ENCODE measurements at places on chromosomes 16 and 17. TPM values are rescaled to one million over a fixed set of nuclear protein-coding genes. Genes with fewer than 3 reads are reported as not detected.

GRCh38 chr16:78967948-78968347 is 632.6 kb downstream of the MAF start:
- no peak overlapping the region for H3K4me3 ChIP-seq
- H3K4me1 ChIP-seq: peaks cover 6% of the 10 kb centered on the region
- H3K27me3 ChIP-seq: no peaks in the 10 kb centered on the region
- H3K27ac ChIP-seq: no peak overlapping the region

GRCh38 chr17:45316434-45317110 is at the start of gene MAP3K14:
Gene MAP3K14, minus strand, starts transcription at chr17:45317020. Its CDS starts 26,275 bp downstream, at chr17:45290745.
- H3K36me3 ChIP-seq: no peaks in the 10 kb centered on the region
- peaks cover 17% of the 10 kb centered on the region for H3K27me3 ChIP-seq
- peak within 1 kb of the TSS; percentile 70 for H3K27ac ChIP-seq
- H3K4me1 ChIP-seq: peaks cover 25% of the 10 kb centered on the region
- DNase-seq: peak; percentile 79
- H3K4me3 ChIP-seq: peak within 1 kb of the TSS; percentile 93

- H3K27ac ChIP-seq: no peak overlapping the region
- no peak for DNase-seq
- H3K36me3 ChIP-seq: no peaks in the 10 kb centered on the region
Measured at GRCh38 chr16:86883583-86884389, 305.4 kb downstream of the FOXL1 start.

SDK2 gene
- 5.1 TPM for total RNA-seq

MEFV gene
- 0.19 TPM for total RNA-seq

GRCh38 chr17:30095507-30096244 is 20.9 kb upstream of the NSRP1 start:
- H3K27me3 ChIP-seq: no peaks in the 10 kb centered on the region
- no peak overlapping the region for H3K4me3 ChIP-seq
- H3K4me1 ChIP-seq: no peaks in the 10 kb centered on the region
- no peak overlapping the region for H3K27ac ChIP-seq
- no peaks in the 10 kb centered on the region for H3K36me3 ChIP-seq

DNA sequence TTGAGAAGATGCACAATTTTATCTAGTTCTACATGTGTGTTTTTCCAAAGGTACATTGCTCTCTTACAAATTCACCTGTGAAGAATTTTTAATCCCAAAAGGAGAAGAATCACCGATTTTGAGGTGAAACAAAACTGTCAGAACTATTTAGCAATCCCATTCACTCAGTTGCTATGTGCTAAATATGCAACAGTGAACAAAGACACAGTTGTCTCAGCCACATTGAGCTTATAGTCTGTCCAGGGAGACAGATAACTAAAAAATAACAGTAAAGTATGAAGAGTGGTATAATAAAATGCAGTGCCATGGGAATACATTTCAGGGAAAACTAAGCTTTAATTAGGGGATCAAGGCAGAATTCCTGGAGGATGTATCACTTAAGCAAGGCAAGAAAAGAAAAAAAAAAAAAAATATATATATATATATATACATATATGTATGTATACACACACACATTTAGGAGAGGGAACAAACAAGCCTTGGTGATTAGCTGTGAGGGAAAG is 110.4 kb downstream of the SPAG9 start:
- no peaks in the 10 kb centered on the region for H3K27me3 ChIP-seq
- no peak overlapping the region for H3K27ac ChIP-seq
- DNase-seq: no peak
- no peak overlapping the region for H3K4me3 ChIP-seq
- H3K4me1 ChIP-seq: no peaks in the 10 kb centered on the region
- peaks cover 8% of the 10 kb centered on the region for H3K36me3 ChIP-seq

SCIMP gene
- not detected for total RNA-seq

FZD2 gene
- 7.6 TPM for total RNA-seq

DNA sequence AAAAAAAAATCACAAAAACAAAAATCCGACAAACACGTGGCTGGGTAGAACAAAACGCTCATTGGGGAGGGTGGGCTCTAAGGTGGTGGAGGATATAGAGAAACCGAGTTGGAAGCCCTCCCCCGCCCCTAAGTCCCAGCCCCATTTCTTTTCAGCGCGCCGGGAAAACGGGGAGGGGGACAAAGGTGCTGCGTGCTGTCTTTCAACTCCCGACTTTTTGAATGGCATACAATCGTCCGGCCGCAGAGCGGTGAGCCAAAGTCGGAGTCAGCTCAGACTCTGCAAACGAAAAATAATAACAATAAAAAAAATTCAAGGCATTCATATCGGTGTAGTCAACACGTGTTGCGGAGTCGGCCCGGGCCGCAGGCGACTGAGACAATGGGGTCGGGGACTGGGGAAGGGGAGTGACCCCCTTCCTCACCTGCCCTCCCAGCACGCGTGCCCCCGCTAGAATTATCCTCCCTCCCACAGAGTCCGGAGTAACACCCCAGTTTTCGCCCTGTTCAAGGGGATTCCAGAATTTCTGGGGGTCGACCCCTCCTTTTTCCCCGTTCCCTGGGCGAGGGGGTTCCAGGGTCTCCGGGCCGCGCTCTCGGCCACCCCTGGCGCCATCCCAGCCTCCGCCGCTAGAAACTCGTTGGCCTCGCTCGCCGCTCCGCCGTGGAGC is 1.7 kb upstream of the IGF2BP1 start:
- H3K27me3 ChIP-seq: no peaks in the 10 kb centered on the region
- peak; percentile 90 for DNase-seq
- peaks cover 40% of the 10 kb centered on the region for H3K4me1 ChIP-seq
- H3K36me3 ChIP-seq: no peaks in the 10 kb centered on the region
- H3K4me3 ChIP-seq: peak overlapping the region; percentile 78

GRCh38 chr16:22898874-22899348 is 84.9 kb downstream of the HS3ST2 start:
- no peaks in the 10 kb centered on the region for H3K36me3 ChIP-seq
- no peaks in the 10 kb centered on the region for H3K27me3 ChIP-seq
- no peaks in the 10 kb centered on the region for H3K4me1 ChIP-seq
- no peak overlapping the region for H3K4me3 ChIP-seq
- no peak overlapping the region for H3K27ac ChIP-seq
- DNase-seq: peak; percentile 96

GRCh38 chr17:13113821-13114525 is 96.1 kb upstream of the ELAC2 start:
- DNase-seq: no peak
- H3K27ac ChIP-seq: no peak overlapping the region

- no peaks in the 10 kb centered on the region for H3K27me3 ChIP-seq
- H3K27ac ChIP-seq: no peak overlapping the region
- no peaks in the 10 kb centered on the region for H3K36me3 ChIP-seq
- DNase-seq: no peak
- peaks cover 6% of the 10 kb centered on the region for H3K4me1 ChIP-seq
Measured at GRCh38 chr17:73336408-73337329, 24.9 kb upstream of the CDC42EP4 start.

DNA sequence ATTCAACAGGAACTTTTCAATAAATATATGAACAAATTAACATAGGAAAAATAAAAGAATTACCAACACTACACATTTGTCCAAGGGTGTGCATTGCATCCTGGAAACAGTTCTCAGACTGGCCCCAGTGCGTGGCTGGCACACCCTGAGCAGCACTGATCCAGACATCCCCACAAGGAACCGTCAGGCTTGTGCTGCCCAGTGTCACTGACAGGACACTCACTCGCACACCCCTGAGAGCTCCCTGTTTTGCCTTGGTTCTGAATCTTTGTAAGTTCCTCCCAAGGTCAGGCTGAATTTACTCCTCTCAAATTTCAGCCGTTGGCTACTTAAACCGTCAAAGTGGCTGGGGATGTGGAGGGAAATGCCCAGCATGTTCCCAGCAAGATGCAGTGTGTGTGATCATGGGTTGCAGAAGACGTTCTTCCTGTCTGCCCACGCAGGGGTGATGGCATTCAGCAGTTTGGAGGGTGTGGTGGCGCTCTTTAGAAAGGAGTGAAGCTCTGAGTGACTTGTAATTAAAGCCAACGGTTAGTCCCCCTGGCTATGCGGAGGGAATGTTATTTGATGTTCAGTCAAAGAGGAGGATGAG is 1.7 kb downstream of the MT2A start:
- H3K4me1 ChIP-seq: peaks cover 28% of the 10 kb centered on the region
- no peak overlapping the region for H3K27ac ChIP-seq
- DNase-seq: no peak
- H3K27me3 ChIP-seq: peaks cover 93% of the 10 kb centered on the region

DNA sequence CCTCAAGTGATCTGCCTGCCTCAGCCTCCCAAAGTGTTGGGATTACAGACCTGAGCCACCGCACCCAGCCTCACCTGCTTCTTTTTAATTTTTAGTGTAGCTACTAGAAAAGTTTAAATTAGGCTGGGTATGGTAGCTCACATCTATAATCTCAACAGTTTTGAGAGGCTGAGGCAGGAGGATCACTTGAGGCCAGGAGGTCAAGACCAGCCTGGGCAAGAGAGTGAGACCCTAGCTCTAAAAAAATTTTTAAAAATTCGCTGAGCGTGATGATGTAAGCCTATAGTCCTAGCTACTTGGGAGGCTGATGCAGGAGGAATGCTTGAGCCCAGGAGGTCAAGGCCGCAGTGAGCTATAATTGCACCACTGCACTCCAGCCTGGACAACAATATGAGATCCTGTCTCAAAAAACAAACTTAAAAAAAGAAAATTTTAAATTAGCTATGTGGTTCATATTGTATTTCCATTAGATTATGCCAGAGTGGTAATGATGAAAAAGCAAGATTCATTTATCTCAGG is 34.9 kb downstream of the TXNDC11 start:
- no peaks in the 10 kb centered on the region for H3K4me1 ChIP-seq
- H3K27me3 ChIP-seq: no peaks in the 10 kb centered on the region
- no peak overlapping the region for H3K4me3 ChIP-seq
- no peak for DNase-seq
- H3K27ac ChIP-seq: no peak overlapping the region
- no peaks in the 10 kb centered on the region for H3K36me3 ChIP-seq

SCNN1G gene
- total RNA-seq: 1.2 TPM

DNA sequence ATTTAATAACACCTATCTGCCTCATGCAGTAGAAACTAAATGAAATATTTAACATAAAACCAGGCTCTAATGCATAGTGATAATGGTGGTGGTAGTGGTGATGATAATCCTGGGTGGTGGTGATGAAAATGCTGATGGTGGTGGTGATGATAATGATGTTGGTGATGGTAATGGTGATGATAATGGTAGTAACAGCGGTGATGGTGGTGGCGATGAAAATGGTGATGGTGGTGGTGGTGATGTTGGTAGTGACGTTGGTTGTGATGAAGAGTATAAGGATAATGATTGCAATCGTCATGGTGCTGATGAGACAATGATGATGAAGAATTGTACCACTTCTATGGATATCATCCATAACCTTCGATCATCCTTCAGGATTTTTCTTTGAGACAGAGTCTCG is 173.7 kb upstream of the CDH11 start:
- H3K4me3 ChIP-seq: no peak overlapping the region
- no peaks in the 10 kb centered on the region for H3K36me3 ChIP-seq
- H3K4me1 ChIP-seq: peaks cover 17% of the 10 kb centered on the region

HP gene
- total RNA-seq: not detected

RNF157 gene
- 11.7 TPM for total RNA-seq

DNA sequence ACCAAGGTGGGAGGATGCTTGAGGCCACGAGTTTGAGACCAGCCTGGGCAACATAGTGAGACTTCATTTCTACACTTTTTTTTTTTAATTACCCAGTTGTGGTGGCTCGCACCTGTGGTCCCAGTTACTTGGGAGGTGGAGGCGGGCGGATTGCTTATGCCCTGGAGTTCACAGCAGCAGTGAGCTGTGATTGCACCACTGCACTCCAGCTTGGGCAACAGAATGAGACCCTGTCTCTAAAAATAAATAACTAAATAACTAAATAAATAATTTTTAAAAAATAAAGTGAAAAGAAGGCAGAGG is 9.3 kb downstream of the DNAI2 start:
- H3K27ac ChIP-seq: no peak overlapping the region
- H3K36me3 ChIP-seq: no peaks in the 10 kb centered on the region
- H3K4me1 ChIP-seq: peaks cover 7% of the 10 kb centered on the region
- no peaks in the 10 kb centered on the region for H3K27me3 ChIP-seq

DNA sequence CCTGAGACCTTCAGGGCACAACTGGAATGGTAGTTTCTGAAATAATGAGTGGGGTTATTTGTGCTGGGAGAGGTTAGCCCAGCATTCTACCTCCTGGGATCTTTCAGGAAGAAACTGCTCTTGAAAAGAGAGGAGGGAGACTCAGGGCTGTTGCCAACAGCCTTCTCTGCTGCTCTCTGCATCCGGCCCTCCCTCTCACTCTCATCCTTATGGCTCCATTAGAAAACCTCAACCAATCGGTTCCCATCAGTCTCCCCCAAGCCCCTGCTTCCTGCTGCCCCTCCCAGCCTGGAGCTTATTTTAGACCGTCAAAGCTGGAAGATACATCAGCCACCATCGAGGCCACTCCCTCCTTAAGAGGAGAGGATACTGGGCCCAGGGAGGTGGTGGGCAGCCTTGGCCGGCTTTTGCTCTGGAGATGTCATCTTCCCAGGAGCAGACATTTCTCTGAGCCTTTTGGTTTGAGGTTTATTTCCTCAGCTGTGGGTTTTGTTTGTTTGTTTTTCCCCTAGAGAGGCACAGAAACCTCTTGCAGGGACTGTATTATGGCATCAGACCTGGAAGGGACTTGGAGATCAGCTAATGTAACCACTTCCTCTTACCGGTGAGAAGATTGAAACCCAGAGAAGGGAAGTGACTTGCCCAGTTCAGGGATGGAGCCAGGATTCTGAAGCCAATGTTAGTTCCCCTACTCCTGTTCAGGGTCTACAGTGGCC is 2.7 kb downstream of the MPRIP start:
- peak overlapping the region; percentile 94 for H3K4me3 ChIP-seq
- DNase-seq: peak; percentile 49
- H3K4me1 ChIP-seq: peaks cover 30% of the 10 kb centered on the region
- 0 out of 2 replicates have a peak overlapping the region, but pooled peaks have one; percentile 45 for H3K27ac ChIP-seq
- H3K36me3 ChIP-seq: no peaks in the 10 kb centered on the region

DNA sequence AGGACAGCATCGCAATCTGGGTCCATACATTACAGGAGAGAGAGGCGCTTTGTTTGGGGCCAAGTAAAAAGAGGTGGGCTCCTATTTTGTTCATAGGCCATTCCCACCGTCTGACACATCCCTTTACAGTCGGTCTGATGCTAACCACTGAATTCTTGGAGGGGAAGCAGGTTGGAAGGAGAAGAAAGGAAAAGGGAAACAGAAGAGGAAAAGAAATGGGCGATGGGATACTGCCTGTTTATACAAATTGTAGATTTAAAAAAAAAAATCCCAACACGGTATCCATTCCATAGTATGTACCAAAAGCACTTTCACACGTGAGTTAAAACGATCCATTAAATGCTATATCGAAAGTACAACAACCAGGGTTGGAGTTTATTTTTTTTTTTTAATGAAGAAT is 4.0 kb upstream of the ZFHX3 start:
- peaks cover 89% of the 10 kb centered on the region for H3K4me1 ChIP-seq
- H3K4me3 ChIP-seq: no peak overlapping the region
- H3K36me3 ChIP-seq: no peaks in the 10 kb centered on the region
- no peak for DNase-seq
- no peak overlapping the region for H3K27ac ChIP-seq

DNA sequence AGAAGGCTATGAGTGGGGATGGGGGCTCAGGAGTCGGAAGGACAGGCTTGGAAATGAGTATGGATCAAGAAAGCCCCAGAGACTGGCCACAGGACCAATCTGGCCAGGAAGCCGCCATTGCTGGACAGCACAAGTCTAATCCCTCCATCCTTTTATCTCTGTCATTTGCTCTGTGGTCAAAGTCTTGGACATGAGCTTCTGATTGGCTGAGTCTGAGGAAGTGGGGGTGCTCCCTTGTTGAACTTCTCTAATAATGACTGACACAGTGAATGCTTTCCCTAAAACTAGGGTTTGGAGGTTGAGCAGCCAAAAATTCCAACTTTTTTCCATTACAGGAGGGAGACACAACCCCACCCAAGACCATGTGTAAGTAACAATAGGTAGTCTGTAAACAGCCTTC is 97.4 kb downstream of the MARF1 start:
- H3K36me3 ChIP-seq: no peaks in the 10 kb centered on the region
- H3K27ac ChIP-seq: no peak overlapping the region
- no peak for DNase-seq
- H3K27me3 ChIP-seq: no peaks in the 10 kb centered on the region
